ENCODE measurements at places on chromosomes 11 and 22.

DNA sequence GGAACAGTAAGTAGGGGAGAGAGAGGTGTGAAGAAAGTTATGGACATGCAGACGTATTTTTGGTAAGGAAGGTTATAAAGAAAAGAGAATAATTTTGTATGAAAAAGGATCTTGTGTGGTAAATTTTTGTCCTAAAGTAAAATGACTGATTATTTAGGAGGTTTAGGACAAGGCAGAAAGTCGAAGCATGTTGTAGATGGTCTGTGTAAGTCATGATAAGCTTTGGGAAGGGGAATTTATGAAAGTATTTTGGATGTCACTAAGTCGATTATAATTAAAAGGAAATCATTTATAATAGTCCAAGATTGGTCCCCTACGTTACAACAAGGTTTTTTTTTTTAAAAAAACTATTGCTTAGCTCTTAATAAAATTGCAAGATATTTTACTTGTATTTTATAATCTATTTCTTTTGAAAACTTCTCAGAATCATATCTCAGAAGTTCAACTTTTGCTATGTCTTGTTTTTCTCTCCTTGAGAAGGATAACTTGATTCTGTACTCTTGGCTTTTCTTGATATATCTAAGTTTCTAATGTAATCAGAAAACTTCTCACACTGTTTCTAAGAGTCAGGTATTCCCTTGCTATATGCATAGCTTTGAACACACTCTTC lies 10.9 kb upstream of the CABP2 start:
- DNase-seq: no peak

GRCh38 chr22:47280301-47280700 lies 517.9 kb downstream of the TBC1D22A start:
- no peak for DNase-seq

- no peak for DNase-seq
These were observed 29.3 kb upstream of the MMP7 start for GRCh38 chr11:102559839-102560238.

DNA sequence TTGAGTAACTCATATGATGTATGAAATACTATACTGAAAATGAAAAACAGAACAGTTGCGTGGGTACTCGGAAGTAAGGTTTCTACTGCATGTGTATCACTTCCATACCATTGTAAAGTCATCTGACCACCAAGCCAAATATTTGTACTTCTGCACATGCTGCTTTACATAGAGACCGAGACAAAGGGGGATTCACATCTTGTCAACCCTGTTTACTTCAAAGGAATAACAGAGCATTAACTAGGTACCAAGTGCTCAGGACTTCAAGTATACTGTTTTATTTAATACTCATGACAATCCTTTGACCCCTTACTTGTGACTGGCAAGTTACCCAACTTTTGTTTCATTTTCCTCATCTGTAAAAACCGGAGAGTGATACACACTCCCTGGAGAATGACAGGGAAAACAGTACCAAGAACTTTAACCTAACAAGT lies 9.9 kb downstream of the MAPK1 start:
- no peak for DNase-seq

- no peak for DNase-seq
These were observed 110.9 kb upstream of the GRK3 start for GRCh38 chr22:25453557-25453956.

DNA sequence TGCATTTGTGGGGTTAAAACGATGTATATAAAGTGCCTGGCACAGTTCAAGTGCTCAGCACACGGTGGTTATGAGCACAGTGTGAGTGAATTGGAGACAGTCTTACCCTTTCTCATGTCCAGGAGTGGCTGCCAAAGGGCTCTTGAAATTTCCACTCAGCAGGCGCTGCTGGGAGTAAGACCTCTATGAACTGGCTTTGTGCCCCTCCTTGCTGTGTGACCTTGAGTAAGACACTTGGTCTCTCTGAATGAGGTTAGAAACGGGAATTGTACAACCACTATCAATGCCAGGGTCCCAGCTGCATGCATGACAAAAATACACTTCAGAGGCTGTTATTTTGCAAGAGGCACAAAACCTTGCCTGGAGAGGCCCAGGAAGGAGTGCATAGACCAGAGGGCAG lies 86.6 kb downstream of the TSPAN18 start:
- DNase-seq: no peak

DNA sequence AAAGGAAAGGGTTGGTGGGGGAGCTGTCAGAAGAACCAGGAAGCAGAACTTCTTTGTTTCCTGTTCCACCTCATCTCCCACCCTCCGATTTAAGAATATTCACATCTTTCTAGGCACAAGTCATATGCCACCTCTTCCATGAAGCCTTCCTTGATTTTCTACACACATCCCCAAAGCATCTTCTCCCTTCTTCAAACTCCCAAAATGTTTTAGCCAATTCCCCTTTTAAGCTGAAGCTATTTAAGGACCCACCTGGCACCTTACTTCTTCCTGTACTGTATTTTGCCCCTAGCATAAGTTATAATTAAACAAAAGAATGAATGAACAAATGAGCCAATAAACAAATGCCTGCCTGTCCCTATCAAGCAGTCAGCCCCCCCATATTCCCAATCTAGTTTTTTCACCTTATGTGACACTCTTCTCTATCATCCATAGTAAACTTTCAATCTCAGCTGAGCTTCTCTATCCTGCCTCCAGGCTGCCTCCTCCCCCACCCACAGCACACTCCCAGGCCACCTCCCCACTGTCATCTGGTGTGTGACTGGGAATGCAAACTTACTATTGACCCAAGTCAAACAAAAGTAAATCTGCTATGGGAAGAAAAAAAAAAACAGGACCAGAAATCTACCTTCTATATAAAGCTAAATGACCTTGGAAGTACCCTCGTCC lies 3.9 kb downstream of the TNKS1BP1 start:
- no peak for DNase-seq

GRCh38 chr22:31496735-31497146 lies 405 bp downstream of the SFI1 start:
- DNase-seq: peak; percentile 26

- DNase-seq: no peak
These were observed 353.7 kb downstream of the INSC start for GRCh38 chr11:15468466-15468865.

GRCh38 chr11:41446107-41446506 lies 13.3 kb downstream of the LRRC4C start:
- DNase-seq: no peak

- DNase-seq: no peak
These were observed 226.7 kb upstream of the PDGFD start for GRCh38 chr11:104390651-104391050.

DNA sequence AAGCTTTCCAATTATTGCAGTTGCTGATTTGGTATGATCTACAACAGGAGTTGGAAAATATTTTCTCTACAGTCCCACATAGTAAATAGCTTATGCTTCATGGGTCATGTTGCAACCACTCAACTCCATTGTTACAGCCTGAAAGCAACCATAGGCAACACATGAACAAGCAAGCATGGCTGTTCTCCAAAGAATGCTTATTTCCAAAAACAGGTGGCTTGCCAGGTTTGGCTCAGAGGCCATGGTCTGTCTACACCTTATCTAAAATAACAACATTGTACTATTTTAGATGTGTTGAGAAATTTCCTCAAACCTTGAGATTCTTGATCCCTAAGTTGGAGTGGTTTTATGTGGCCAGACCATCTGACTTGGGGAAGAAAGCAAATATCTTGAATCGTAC lies 153.9 kb upstream of the MPPED2 start:
- no peak for DNase-seq

DNA sequence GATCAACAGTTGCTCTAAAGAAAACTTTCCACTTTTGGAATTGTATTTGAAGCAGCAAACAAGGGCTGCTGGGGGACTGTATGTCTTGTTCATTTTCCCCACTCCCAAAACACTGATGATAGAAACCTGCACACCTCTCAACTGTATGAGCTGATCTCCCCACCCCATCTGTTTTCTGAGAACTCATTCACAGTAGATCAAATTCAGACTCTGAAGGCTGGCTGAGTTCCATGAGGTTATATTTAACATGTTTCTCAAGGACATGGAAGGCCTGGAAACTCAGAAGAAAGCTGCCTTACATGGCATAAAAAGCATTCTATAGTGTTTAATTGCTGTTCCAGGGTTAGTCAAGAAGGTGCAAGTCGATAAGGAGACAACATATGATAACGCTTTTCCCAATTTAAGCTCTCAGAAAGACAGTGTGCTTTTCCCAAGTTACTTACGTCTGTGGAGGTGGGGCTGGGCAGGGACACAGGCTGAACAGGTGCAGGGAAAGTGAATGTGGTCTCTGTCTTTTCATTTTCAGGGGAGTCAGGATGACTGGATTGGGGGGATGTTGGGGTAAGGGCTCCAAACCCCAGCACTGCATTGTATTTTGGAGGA lies 23.0 kb downstream of the LARGE2 start:
- DNase-seq: no peak

- no peak for DNase-seq
These were observed 18.3 kb upstream of the MUC5B start for GRCh38 chr11:1204381-1205101.

DNA sequence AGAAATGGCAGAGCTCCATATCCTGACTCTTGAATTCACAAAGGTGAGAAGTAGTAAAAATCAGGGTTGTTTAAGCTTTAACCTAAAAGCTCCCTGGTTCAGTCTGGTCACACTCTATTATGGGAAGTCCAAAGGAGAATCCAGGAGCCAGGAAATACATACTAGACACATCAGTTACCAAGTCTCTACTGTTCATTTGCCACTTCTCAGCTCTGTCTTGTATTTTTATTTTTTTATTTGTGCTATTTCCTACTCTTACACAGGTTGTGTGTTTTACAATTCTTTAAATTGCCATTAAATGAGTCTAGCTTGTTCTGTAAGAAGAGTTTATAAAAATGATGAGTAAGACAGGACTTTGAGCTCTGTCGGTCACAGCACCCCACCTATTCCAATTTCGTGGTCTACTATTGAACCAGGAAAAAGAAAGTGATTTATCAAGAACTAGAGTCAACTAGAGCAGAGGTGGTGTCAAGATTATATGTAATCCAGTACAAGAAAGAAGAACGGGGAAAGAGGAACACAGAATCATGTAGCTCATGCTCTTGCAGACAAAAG lies 9.7 kb downstream of the MS4A12 start:
- DNase-seq: no peak

GRCh38 chr22:25555586-25555985 lies 8.9 kb upstream of the GRK3 start:
- DNase-seq: no peak

- no peak for DNase-seq
These were observed 75.7 kb downstream of the RELT start for GRCh38 chr11:73451896-73452295.

DNA sequence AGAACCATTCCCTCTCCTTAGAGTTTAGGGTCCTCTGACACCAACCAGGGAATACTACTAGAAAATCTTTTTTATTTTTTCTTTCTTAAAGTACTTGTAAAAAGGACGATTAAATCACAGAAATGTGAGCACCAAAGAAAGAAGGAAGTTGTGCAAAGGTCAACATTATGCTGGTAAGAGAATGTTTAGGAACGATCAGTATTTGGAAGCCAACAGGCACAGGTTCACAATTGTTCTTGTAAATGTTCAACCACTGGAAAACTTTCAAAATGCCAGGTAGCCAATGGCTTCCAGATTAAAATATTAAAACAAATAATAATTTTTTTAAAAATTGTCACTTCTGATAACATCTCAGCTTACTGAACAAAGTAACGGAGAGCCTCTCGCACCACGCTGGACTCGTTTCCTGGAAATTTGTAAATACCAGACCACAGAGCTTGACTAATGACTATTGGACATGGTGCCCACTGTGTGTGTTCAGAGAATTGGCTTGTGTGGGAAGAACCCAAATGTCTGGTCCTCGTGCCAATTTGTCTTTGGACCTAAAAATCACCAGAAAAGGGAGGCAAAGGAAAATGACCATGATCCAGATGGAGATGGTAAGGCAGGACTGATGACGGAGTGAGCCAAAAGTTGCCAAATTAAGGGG lies 20.8 kb downstream of the COMMD9 start:
- DNase-seq: no peak

- no peak for DNase-seq
These were observed 9.7 kb downstream of the AP5B1 start for GRCh38 chr11:65770951-65771567.

DNA sequence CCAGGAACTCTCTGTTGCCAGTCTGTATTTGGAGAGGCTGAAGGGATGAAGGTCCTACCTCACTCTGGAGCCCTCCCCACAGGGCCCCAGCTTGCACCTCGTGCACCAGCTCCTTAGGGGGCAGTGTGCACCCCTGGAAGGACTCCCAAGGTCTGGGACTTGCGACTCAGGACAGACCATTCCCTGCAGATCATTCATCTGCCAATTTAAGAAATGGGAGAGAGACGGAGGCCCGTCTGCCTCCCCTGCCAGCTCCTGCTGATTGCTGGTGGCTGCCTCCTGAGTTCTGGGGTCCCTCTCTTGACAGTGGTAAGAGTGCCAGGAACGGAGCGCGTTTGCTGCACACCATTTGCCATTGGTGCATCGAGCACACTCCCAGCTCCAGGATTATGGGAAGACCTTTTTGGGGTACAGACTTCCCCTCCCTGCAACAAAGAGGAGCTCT lies 27.4 kb upstream of the MALAT1 start:
- DNase-seq: no peak

- no peak for DNase-seq
These were observed 2118.0 kb downstream of the LRRC4C start for GRCh38 chr11:39341461-39341860.

DNA sequence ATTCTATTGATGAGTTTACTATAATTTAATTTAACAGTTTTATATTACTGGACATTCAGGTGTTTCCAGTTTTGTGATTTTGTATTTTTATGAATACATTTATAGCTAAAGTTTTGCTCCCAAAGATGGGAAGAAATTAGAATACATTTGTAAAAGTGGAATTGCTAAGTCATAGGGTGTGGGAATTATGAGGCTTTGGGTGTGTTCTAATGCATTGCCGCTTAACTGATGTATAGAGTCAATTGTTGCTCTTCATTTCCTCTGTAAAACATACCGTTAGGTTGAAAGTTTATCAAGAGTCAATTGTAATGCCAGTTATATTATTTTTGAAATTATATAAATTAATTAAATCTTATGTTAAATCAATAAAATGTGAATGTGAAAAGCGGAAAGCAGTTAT lies 16.2 kb downstream of the PAAF1 start:
- DNase-seq: no peak

GRCh38 chr22:39379756-39380730 lies 19.5 kb upstream of the TAB1 start:
- DNase-seq: no peak

- DNase-seq: no peak
These were observed 6.0 kb upstream of the GAS2L1 start for GRCh38 chr22:29300467-29300806.

- no peak for DNase-seq
These were observed 27.0 kb downstream of the CUL5 start for GRCh38 chr11:108035690-108036089.
